ENCODE measurements at places on chromosomes 12 and 14.

GRCh38 chr14:99670361-99671234 is 13.5 kb upstream of the CYP46A1 start:
- DNase-seq, result no peak

DNA sequence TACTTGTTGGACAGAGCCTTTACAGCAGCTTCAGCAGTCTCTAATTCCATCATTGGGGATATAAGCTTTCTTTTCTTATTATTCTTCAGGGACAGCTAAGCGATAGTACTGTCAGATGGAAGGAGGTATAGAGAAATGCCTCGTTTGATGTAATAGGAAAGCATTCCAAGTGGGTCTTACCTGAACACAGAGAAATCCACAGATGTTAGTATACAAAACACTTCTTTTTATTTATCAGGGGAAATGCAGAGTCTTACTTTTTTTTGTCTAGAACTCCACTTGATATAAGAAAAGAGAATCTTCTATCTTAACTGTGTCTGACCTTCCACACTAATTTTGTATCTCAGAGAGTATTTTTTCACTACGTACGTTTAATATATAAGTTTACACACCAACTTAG is 1.9 kb downstream of the SYT1 start:
- DNase-seq, result no peak

DNA sequence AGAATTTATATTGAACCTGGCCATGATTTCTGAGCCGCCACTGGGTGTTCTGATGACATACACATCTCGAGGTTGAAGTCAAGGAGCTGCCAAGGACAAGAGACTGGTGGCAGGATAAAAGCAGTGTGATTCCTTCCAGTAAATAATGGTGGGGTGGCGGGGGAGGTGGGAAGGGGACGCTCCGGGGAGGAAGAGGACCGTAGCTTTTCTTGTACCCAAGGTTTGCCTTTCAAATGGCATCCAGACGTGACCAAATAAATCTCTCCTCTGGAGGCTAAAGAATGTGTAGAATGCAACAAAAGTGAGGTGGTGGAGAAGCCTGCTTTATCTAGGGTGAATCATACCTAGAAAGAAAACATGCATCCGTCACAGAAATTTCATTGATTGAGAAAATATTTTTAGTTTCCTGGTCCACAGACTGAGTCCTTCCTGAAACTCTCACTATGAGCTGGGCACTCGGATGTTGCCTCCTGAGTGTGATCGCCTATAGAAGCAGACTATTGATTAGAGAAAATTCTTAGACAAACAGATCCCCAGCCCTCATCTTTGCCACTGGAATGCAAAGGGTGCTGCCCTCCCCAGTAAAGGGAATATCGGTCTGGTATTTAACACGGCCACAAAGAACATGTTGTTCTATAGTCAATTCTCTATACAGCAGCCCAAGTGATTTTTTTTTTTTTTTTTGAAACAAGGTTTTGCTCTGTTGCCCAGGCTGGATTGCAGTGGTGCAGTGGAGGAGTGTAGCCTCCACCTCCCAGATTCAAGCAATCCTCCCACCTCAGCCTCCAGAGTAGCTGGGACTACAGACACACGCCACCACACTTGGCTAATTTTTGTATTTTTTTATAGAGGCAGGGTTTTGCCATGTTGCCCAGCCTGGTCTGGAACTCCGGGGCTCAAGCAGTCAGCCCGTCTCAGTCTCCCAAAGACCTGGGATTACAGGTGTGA is 112.1 kb downstream of the DPF3 start:
- DNase-seq, result no peak

- no peak for DNase-seq
Measured at GRCh38 chr12:14613718-14614117, 46.0 kb upstream of the PLBD1 start.

DNA sequence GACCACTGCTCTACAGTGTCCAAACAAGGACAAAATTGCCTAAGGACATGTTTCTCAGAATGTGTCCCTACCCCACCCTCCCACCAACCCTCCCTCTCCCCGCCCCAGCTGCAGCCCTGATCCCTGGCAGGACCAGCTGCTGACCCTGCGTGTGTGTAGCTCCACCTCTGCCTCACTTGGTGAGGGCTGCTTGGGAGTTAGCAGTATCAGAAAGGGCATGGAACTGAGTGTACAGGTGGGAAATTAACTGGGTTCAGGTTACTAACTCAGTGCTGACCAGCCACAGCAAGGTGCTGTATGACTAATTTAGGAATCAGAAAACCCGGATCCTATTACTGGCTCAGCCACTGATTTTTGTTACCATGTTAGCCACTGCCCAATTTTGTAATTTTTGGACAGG is 11.3 kb upstream of the PLEKHD1 start:
- no peak for DNase-seq
